ENCODE measurements at places on chromosomes 1 and 21.

DNA sequence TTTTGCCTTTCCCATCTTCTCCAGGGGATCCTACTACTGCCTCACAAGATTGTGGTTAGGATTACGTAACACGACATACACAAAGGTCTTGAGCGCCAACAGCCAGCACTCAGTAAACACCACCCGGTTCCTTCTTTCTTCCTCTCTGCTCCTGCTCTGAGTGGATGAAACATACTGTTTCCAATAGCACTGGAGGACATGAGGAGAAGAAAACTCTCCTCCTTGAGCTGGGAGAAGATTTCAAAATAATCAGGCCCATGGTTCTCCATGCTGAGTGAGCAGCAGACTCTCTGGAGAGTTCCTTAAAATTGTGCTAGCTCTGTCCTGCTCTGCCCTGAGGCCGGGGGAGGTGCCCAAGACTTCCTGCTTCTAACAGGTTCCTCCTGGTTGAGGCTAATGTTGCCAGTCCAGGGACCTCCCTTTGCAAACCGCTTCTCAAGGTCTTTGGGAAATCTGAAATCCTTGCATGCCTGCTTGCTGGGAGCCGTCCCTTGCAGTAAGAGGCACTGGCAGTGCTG lies 29.4 kb upstream of the MX1 start:
- DNase-seq, result no peak

GRCh38 chr1:63713041-63713440 lies 60.8 kb upstream of the ROR1 start:
- no peak for DNase-seq

GRCh38 chr1:239856067-239856466 lies 235.6 kb upstream of the FMN2 start:
- DNase-seq, result no peak

DNA sequence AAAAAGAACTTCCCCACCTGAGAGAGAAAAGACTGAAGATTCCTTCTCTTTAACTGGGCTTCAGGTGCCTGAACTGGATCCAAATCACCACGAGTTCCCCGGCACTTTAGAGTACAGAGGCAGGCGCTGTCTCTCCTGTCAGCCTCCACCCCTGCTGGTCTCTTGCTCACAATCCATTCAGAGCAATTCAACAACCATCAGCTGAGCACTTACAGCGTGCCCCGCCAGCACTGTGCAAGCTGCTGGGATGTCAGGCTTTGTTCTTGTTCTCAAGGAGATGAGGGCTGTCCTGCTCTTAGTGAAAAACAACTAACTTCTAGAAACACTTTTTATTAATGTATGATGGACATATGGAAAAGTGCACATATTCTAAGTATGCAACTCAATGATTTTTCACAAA lies 68.7 kb upstream of the VAMP3 start:
- no peak for DNase-seq

- DNase-seq, result no peak
These were observed 165.3 kb downstream of the SLC35F3 start for GRCh38 chr1:234069760-234070159.

All from T-helper 9 cell (primary cell).